ENCODE measurements at places on chromosomes 3 and 15.

DNA sequence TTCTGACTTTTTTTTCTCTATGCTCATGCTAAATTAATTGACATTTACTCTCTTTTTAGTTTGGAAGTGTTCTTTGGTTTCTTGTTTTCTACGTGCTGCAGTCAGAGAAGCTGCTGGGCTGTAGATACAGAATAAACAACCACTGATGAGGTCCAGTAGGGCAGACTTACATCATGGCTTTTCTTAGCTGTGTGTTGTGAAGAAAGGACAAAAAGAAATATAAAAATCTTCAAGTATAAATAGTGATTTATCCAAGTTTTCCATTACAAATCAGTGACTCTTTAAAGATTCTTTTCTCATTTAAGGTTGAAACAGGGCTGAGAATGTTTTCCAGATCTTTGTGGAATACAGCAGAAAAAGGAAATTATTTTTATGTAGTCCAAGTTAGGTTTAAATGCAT lies 122.2 kb downstream of the CMSS1 start:
- no peak for DNase-seq

DNA sequence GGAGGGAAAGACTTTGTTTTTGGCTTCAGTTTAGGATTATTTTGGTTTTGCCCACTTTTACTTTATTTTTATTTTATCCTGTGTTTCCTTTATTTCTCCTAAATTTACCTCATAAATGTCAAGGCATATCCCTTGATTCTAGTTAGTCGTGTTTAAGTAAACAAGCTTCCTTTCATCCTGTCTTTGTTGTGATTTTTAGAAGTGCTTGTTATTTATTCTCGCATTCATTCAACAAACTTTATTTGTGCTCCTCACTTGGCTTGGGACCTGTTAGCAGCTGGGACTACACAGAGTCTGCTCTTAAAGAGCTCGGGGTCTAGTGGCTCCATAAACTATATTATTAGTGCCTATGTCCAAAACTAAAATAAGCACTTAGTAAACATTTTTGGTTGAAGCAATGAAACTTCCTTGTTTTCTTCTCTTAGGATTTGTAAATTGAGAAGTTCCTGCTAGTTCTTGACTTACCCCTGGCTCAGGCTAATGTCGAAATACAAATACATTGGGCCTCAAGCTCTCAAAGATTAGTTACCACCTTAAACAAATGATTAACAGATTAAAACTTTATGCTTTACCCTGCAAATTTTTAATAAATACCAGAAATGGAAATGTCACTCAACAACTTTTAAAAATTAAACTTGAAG lies 19.0 kb upstream of the DMXL2 start:
- DNase-seq: no peak

GRCh38 chr15:84899750-84900149 lies 15.3 kb downstream of the SLC28A1 start:
- DNase-seq: no peak

GRCh38 chr3:175287361-175287963 lies 428.3 kb downstream of the NAALADL2 start:
- no peak for DNase-seq

GRCh38 chr3:109023656-109024254 lies 70.1 kb upstream of the GUCA1C start:
- no peak for DNase-seq

DNA sequence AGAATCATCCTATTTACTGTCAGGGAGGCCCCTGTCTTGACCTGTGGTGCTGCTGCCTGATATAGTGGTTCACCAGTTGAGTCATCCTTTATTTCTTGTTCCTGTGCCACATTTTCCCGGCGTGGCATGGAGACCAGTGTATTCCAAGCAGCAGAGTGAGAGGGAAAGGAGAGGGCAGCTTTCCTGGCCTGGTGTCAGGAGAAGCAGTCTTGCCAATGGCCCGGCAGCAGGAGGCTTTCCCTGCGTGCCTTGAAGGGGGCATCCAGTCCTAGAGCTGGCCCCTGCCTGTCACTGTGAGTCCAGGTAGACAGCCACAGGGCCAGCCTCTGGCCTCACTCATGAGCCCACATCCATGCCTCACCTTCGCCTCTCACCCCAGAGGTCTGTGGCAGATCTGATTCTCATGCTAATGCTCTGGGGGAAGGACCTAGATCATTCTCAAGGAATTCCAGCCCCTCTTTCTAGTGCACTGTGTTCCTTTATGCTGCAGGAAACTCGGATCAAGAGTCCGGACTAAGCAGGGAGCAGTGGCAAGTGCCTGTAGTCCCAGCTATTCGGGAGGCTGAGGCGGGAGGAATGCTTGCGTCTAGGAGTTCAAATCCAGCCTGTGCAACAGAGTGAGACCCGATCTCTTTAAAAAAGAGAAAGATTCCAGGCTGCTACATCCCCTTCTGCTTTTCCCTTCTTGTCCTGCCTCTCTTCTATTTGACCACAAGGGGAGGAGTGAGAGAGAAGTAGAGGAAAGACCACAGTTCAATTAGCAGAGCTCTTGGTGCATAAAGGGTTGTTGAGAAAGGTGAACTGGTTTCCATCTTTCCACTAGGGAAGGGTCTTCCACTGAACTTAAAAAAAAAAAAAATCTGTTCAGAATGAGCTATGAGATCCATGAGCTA lies 66.8 kb upstream of the HACD2 start:
- no peak for DNase-seq

- DNase-seq: no peak
Observed at GRCh38 chr3:124818398-124819091, 68.6 kb downstream of the ITGB5 start.

DNA sequence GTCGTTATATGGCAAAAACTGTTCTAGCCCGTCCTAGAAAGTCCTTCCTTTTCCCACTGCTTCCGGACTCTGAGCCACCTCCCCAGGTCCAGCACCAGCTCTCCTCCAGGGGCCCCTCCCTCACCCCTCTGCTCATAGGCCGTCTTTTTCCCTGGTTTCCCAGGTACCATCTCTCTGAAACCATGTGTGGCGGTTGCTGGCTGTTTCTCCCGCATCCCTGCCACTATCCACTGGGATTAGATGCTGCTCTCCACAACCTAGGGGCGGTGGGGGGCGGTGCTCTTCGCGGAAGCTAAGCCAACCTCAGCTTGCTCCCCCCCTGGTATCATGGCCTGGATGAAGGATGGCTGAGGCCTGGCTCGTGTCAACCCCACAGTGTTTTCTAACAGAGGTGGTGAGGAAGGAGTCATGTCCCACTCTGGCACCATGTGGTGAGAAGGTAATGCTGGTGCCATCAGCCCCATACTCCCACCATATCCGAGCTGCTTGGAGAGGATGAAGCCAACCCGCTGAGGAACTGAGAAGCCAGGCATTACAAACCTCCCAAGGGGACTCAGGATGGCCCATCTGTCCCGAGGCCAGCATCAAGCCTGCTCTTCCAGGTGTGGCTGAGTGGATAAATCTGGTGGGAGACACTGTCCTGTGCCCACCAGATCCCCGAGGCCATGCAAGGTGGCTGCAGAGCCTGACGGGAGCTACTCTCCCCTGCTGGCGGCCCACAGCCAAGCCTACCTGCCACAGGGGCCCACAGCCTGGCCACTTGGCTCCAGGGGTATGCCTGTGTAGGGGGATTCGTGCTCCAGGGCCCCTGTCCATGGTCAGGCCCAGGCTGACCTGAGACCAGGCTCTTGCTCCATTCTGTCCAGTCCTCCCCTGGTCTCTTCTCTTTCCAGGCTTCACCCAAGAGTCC lies 27.9 kb upstream of the SLC41A3 start:
- DNase-seq: no peak
